ENCODE measurements at places on chromosomes 11 and 22.

DNA sequence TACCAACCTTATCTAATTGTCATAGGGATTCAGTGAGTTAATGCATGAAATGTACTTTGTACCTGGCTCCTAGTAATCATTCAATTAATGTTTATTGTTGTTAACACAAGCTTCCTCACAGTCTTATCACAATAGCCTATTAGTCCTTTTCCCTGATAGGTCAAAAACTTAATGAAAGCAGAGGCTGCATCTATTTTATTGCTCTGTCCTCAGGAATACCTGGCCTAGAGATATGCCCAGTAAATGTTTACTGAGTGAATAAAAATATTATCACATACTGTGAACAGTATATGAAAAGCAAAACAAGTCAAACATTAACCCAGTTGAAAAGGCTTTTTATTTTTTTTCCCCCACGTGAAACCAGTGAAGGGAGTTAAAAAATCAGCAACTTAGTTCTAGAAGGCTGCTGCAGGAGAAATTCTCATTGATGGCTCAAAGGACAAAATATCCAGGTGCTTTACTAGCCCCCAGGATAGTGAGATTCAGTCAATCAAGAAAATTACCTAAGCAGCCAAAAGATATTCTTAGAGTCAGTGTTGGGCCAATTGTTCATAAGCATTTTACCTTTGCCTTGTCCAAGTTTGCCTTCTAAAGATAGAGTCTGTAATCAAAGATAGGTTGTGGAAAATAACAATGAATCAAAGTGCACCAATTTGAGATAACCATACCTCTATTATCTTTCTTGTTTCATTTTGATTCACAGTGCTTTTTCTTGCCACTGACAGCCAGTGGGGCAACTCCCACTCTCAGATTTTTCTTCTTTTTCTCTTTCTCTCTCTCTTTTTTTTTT is 34.4 kb upstream of the SLC6A5 start:
- no peak for DNase-seq

DNA sequence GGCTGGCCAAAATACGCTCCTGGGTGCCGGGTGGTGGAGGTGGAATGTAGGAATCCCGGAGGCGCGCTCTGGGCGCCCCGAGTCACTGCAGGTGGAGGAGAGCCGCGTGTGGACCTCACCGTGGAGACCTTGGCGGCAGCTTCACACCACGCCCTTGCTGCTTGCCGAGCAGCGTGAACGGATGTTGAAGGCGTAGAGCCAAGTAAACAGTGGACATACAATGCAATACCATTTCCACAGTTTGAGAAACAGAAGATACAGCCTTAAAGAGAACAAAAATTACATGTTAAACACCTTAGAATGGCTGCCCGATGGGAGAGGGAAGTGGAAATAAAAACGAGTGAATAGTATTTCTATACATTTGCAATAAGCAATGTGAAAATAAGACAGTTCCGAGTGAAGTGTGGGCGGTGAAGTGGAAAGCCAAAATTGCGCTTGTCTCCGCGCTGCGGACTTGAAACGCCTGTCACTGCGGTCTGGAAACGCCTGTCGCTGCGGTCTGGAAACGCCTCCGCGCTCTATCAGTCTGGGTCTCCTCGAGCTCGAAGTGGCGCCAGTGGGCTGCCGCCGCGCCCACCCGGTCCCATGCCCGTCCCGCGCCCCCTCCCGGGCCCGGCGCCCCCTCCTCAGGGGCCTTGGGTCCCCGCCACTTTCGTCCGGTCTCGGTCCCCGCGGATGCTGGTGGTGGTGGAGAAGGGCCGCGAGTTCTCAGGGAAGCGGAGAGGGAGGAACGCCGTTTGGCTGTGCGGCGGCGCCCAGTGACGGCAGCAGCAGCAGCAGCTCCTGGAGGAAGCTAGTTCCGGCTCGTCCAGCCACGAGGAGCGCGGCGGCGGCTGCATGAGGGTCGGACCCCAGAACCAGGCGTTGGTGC is 1.6 kb downstream of the NCR3LG1 start:
- peak; percentile 59 for DNase-seq

DNA sequence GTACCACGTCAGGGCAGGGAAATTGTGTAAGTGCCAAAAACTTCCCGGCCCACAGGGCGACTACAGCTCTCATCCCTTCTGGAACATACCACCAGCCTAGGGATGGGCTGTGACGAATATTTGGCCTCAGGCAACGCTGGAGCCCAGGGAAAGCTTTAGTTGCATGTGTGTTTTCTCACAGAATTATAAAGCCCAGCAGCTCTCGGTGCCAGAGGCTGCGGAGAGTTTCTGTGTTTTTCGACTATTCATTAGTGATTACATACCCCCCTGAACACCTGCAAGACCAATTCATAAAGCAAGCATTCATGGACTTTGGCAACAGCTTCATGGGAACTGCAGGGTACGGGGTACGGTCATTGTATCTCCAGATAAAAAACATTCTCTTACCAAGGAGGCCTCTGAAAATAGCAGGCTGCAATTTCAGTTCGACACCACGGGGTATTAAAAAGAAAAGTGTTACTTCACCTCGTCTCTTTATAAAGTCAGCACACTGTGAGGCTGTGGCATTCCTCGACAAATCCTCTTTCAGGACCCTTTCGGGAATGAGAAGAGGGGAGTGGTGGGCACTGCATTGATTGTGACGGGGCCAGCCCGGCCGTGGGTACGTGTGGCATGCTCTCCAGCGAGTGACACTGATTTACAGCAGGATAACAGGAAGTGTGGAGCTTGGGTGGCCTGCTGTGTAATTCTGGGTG is 243.6 kb upstream of the SORL1-AS1 start:
- no peak for DNase-seq

GRCh38 chr11:35962369-35963138 is 18.7 kb downstream of the LDLRAD3 start:
- peak; percentile 28 for DNase-seq

DNA sequence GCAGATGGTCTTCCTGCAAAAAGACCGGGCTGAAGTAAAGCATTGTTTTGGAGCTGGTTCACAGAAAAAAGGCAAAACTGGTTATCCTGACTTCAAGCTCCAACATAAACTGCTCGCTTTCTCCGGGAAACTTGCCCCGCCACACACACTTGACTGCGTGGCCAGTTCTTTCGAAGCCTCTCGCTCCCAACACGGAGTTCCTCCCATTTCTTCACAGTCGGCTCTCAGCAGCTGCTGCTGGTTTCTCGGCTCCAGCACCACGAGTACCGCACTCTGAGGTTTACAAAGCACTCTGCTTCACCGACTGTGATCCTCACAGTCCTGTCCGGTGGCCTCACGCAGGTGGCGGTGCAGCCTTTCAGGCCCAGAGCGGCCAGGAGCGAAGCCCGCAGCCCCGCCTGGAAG is 264 bp downstream of the CHEK1 start:
- DNase-seq = no peak

GRCh38 chr11:19311308-19312030 is 70.7 kb upstream of the E2F8 start:
- DNase-seq = peak; percentile 33

GRCh38 chr11:81237139-81237538 is 1496.5 kb downstream of the FAM181B start:
- DNase-seq = peak; percentile 9

DNA sequence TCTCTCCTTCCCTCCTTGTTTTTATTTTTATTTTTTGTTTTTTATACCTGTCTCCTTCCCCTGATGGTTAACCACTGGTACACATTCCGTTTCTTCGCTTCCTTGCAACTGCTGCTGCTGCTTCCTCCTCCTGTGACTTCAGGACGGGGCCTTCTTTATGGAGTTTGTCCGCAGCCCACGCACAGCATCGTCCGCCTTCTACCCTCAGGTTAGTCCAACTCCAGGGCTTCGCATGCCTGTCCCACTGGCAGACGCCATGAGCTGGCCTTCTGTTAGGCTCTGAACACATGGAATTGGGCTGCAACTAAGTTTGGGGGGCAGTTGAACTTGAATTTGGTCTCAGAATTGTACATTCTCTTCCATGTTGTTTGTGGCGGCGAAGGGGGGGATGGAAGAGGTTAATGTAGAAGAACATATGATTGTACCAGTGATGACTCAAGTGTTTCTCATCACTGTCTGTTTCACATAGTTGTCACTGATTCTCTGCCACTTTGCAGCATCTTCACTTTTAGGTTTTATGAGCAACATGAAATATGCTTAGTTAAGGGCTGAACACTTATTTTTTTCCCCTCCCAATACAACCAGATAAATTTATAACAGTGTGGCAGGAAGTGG is 83.0 kb upstream of the YWHAH start:
- no peak for DNase-seq

- no peak for DNase-seq
These were observed 123.6 kb downstream of the ABTB2 start for GRCh38 chr11:34234086-34234740.

- DNase-seq = no peak
These were observed 62.6 kb downstream of the TBC1D22A start for GRCh38 chr22:46824980-46825544.

- peak; percentile 35 for DNase-seq
These were observed 1232.2 kb downstream of the BRD1 start for GRCh38 chr22:48595511-48595905.

GRCh38 chr11:121456151-121456550 is 3.4 kb upstream of the SORL1-AS1 start:
- DNase-seq = no peak

- DNase-seq = no peak
These were observed 689 bp downstream of the PDHX start for GRCh38 chr11:34916843-34917770.

- DNase-seq = no peak
These were observed 9.7 kb downstream of the FXYD2 start for GRCh38 chr11:117814766-117815261.

DNA sequence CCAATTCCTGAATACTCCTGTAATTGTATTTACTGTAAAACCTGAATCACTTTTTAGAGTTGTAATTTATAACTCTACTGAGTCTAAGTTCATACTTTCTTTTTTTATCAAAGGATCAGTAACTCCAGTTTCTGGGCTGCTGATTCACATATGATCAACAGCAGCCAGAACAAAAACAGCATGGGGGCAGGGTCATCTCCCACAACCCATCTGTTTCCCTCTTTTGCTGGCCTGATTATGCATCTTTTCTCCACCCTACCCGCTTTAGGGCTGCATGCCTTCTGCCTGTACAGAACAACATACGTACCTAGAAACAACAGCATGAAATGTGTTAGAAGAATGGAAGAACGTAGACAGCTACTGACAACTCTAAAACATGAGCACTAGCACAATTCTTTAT is 76.0 kb downstream of the MRTFA start:
- no peak for DNase-seq

GRCh38 chr11:47967577-47968525 is 12.5 kb upstream of the PTPRJ start:
- DNase-seq = no peak

DNA sequence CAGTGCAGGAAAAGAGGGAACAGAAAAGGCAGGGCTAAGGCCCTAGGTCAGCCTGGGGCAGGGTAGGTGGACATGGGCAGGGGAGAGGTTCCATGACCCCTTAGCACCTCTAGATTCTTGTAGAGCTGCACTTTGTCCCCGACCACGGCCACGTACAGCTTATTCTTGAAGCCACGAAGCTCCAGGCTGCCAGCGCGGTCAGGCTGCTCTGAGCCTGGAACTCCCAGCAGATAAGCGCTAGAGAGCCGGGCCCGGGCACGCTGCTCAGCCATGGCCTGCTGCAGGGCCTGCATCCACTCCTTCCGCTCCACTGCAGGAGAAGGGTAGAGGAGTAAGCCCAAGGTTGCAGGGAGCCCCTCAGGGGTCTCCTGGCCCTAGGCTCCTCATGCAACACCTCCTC is 36.1 kb upstream of the PDE2A start:
- DNase-seq = no peak

DNA sequence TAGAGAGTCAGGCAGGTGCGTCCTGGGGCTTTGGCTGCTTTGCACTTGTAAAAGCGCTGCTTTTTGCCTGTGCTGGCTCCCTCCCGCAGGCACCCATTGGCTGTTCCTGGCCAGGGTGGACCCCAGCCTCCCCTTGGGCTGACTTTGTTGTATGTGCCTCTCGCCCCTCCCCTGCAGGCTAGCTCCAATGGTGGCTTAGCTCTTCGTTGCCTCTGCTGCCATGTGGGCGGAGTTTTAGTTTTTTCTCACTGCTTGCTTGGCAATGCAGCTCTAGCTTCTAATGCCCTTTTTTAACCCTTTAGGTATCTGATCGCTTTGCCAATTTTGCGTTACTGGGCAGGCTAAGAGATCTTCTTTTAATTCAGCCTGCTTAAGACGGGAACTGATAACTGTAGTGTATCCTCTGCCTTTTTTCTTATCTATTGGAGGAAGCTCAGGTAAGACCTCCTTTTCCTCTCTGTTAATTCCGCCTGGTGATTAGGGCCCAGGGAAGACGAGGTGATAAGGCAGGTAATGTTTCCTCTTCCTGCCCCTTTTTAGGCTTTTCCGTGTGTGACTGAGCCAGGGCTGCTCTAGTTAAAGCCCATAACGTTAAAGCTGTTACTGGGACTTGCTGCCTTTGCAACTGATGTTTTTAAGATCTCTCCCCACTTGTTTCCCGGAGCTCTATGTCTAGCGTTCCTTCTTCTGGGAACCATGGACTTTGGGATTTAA is 11.7 kb upstream of the GLYATL1 start:
- DNase-seq = no peak

DNA sequence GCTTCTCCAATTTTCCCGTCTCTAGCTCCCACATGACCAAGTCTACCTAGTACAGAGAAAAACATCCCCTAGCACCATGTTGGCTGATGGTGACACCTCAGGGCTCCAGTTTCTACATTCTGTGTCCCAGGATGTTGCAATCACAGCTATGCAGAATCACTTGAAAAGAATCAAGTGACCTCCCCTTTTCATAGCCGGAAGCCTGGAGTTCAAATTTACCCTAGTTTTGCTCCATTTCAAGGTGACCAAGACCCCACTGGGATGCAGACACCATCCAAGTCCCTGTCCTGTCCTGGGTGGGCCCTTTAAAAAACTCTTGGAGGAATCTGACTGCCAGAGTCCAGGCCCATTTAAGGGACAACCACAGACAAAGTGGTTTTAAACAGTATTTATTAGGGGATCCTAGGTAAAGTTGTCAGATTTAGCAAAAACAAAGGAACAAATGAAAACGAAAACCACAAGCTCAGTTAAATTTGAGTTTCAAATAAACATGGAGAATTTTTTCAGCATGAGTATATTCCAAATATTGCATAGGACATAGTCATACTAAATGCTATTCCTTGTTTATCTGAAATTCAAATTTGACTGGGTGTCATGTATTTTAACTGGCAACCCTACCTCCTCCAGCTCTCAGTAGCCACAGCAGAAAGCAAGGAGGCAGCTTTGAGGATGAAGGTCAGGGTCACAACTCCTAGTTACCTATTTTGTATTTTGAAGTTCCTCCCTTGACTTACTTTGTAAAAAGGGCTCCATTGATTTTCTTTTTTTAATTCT is 52.4 kb downstream of the MIAT start:
- DNase-seq = no peak

- DNase-seq = no peak
These were observed 222.7 kb upstream of the SESN3 start for GRCh38 chr11:95453616-95454171.

DNA sequence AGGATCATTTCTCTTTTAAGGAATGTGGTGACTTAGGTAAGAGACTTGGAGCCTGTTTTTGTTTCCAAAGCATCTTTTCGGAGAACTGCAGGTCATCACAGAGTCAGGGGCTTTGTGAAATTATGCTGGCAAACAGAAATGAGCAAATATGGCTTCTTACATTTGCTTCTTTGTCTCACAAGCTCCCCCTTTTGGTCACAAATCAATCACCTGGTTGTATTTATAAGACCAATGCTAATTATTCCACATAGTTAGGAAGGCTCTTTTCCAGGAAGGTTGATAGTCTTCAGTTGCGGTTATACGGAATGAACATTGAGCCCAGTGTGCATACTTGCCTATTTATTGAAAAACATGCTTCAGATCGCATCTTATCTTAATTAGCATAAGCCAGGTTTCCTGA is 34.6 kb upstream of the CEP126 start:
- no peak for DNase-seq
